ENCODE measurements at places on chromosomes 1 and 21. TPM values are rescaled to one million over a fixed set of nuclear protein-coding genes. Genes with fewer than 3 reads are reported as not detected.

ZBTB21 gene
- 11.0 TPM for polyA plus RNA-seq

CELA3B gene
- polyA plus RNA-seq = not detected

LCE2B gene
- polyA plus RNA-seq = not detected

GRCh38 chr1:9595156-9595967, 6.7 kb downstream of the TMEM201 start:
- no peak for DNase-seq

- DNase-seq = no peak
These were observed 10.6 kb downstream of the PTPRC start for GRCh38 chr1:198649232-198649967.

GRCh38 chr1:111162488-111162880, 22.5 kb downstream of the CEPT1 start:
- DNase-seq = no peak

- DNase-seq = no peak
These were observed 52.2 kb upstream of the ETS2 start for GRCh38 chr21:38753557-38753971.

DNA sequence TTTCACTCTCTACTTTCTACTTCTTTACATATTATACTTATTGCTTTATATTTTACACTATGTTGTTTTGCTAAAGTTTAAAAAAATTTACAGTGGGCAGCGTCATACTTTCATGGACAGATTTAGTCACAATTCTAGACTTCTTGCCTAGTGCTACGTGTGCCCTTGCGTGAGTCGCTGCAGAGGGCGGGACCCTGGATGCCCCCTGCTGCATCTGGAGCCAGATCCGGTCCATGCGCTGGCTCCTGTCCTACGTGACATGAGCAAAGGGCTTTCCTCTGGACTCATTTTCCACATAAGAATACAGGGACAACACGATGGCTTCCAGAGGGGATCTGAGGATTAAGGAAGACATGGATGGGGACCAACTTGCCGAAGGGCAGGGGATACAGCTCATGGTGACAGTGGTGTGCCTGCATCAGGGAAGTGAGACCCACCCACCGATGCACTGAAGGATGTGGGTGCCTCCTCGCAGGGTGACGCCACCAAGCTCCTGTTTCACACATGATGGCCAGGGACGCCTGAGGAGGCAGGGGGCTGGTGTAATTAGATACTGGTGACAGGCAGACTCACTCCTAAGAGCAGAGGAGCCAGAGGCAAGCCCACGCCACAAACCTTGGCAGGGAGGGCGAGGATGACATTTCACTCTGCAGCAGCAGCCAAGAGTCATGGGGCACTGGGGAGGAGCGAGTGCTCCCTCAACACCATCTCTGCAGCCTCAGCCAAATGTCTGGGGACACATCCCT, 86.6 kb downstream of the DMRTB1 start:
- DNase-seq = no peak

- no peak for DNase-seq
These were observed 6.4 kb upstream of the C1orf159 start for GRCh38 chr1:1122078-1122811.
